RCC 7860 (cell line): ENCODE measurements at places on chromosomes 6 and 20.

DNA sequence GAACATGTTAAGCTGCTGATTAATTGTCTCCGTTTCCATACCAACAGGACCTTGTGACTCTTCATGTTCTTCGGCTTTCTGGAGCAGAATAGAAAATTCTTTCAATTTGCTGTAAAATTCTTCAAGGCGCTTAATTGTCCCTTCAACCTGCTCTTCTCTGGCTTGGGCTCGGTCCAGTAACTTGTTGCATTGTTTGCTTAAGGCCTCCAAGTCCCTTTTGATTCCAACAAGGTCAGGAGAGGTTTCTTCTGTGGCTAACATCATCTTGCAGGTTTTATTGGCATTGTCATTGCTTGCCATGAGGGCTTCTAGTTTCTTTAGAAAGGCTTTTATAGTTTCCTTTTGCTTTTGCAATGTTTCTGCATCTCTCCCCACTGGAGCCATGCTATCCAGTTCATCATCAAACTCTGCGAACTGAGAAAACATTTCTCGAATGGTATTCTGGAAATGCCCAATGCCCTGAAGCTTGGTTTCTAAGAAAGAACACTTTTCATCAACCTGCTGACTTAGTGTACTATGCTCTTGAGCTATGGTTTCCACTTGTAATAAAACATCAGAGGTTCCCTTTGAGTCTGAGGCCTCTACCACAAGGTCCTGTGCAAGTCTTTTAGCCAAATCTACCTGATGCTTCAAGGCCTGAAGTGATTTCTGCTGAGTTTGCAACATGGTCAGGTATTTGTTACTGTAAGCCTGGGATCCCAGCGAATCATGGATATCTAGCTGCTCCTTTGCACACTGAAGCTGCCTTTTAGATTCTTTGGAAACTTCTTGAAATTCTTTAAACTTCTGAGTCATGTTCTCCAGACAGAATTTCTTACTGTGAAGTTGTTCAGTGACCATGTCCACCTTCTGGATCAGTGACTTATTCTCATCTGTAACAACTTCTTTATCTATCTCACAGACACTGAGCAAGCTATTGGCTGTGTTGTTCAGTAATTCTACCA is 90.2 kb downstream of the DST start:
- DNase-seq, result peak; percentile 54

GRCh38 chr6:50353603-50354002 is 303.9 kb upstream of the DEFB112 start:
- DNase-seq, result no peak

DNA sequence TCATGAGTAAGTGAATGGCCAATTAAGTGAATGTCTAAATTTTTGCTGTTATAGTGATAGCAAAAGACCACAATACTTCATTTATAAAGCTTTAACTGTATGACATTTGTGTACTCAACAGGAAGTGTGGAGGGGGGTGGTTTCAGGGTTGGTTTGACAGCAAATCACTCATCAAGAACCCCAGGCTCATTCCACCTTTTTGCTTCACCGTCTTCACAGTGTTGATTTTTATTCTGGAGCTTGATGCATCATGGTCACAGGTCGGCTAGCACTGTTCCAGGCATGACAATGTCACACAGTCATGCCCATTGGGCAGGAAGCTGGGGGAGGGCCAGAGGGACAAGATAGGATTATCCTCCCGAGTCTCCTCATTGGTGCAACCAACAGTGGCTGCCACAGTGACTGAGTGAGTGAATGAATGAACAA is 75.0 kb downstream of the MDGA1 start:
- peak; percentile 81 for DNase-seq

DNA sequence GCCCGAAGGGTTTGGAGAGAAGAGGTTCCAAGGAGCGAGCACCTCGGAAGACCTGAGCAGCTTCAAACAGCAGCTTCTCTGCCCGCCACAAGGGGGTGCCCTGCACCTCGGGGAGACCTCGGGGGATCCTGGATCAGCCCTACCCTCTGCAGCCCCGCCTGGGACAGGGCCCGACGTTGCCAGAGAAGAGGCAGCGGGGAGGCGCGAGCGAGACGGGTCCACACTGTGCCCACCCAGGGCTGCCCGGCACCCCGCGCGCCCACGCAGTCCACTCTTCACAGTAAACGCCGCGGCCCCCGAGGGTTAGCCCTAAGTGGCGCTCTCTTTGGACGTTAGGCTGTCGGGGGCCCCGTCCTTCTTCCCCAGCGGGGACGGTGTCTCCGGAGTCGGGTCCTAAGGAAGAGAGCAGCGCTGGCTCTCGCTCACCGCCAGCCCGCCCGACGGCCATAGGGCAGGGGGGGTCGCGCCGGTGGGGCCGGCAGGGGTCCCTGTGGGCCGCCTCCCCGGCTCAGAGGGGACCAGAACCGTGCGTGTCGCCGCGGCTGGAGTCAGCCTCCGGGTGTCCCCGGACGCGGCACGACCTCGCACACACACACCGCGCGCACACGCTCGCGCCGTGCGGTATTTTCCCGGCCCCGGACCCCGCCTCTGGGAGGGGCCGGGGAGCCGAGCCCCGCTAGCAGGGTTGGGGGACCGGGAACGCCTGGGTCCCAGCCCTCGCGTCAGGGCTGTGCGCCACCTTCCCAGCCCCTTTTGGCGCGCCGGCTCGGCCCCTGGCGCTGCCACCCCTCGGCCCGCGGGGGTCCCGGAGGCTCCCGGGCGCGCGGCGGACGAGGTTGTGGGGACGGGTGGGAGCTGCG is 929 bp downstream of the CDH22 start:
- peak; percentile 13 for DNase-seq

- peak; percentile 33 for DNase-seq
Observed at GRCh38 chr20:32336918-32337347, 21.2 kb upstream of the ASXL1 start.

DNA sequence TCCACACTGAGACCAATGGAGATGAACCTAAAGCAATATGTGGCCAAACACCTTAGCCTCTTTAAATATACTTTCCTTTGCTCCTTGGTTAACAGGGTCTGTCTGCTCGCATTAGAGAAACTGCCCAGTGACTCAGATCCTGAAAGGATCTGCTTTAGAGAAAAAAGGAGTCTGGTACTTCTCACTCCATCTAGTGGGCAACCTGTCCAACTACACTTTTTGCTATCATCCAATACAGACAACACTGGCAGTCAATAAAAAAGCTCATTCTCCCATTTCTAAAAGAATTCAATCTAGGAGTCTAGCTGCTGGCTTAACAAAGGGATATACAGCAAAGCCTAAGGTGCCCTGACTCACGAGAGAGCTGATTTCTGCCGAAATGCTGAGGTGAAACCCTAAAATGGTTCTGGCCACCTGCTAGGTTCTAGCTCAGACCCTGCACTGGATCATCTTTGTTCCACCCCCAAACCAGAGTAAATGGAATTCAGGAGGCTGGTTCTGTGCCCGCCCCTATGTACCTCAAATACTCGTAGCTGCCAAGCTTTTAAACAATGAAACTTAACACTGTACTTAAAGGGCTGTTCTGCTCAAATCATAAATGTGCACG is 11.5 kb downstream of the GNL1 start:
- DNase-seq, result peak; percentile 65

DNA sequence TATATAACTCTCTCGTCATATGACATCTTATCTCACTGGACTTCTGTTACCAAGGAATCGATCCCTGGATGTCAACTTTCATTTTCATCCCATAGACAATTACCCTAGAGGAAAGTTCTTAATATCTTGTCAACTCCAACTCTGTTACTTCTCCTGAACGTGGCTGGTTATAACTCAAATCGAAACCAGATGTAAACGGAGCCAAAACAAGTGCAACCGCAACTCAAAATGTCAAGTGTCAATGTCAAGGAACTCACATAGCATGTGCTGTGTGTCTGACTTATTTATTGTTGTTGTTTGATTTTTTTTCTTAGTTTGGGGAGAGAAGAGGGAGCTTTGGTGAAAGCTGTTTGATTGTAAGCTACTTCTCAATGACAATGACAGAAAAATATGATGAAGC is 108.6 kb downstream of the VIP start:
- no peak for DNase-seq

DNA sequence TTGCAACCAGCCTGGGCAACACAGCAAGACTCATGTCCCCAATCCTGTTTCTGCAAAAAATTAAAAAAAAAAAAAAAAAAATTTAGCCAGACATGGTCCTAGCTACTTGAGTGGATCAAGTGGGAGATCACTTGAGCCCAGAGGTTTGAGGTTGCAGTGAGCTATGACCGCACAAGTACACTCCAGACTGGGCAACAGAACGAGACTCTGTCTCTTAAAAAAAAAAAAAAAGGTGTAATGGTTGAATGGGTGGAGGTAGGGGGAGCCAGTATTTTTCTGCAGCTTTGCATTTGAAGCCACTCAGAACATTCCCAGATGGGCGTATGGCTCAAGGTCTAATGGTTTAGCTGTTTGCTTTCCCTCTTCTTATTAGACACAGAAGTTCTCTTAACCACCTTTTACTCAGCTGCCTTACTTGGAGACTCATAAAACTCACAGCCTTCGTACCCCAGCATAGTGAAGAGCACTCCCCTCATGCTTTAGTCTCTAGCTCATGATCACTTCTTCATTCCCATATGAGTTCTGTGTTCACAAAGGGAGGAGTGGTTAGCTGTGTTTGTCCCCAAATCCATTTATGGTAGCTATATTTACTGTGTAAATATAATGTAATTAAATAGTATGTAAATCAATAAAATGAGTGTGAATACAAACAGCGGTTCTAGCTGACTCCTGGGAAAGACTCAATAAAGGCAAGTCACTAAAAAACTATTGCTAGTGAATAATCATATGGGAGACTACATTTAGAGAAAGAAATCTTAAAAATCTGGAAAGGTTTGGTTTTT is 9.0 kb downstream of the FKBP1A start:
- DNase-seq, result no peak

DNA sequence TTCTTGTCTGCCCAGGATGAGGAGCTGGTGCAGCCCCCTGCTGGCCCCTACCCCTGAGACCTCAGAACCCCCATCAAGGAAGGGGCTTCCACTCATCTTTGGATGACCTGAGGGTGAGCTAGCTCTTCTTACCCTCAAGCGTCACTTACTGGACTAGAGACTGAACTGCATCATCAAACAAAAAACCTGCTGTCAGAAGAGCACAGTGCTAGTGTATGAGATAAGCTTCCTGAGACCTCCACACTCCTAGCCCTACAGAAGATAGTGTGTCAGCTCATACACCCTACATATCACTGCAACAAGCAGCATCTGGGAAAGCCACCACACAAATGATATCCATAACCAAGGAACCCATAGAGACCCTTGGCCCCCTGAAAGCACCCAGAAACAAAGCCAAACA is 15.0 kb downstream of the SLC22A16 start:
- DNase-seq, result no peak

DNA sequence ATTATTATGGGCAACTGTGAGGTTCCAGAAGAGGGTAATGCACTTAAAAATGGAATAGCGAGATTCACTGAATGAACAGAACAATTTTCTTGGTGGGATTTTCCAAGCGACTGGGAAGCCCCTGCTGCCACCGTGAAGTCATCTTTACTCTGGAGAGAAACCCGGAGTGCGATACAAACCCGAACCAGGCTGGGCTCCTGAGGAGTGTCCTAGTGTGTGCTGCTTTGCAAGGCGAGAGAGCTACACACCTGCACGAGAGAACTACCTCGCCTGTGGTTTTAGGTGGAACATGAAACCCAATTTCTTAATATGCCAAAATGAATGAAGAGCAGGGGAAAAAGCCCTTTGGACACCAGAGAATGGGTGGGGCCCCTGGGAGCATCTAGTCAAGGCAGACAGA is 33.5 kb upstream of the DACT2 start:
- no peak for DNase-seq

DNA sequence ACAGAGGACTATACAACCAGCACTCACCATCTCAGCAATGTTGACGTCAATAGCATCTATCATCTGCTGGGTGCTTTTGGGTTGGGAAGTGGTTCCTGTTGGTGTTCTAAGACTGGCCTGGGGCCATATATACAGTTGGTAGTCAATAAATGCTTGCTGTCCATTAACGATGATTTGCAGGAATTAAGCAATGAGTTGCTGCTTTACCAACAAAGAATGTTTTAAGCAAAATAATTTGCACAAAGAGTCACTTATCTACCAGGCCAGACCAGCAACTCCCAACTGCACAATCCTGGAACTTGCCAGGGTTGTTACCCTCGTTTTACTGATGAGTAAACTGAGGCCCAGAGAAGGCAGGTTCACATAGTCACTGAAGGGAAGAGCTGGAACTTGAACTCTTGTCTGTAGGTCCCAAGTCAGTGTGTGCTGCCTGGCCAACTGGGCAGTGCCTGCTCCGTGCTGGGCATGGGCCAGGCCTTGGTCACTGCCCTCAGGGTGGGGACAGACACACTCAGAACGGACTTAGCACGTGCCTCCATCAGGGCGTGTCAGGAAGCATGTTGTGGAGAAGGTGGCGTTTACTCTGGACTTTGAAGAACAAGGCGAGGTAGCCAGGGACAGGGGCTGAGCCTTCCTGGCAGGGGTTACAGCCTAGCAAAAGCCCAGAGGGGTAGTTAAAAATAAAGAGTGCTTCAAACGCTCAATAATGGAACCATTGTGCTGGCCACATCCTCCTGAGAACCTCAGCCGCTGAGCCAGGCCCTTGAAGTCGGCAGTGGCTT is 2.5 kb upstream of the SRC start:
- no peak for DNase-seq

GRCh38 chr6:4316867-4317400 is 181.6 kb upstream of the ECI2 start:
- peak; percentile 51 for DNase-seq

DNA sequence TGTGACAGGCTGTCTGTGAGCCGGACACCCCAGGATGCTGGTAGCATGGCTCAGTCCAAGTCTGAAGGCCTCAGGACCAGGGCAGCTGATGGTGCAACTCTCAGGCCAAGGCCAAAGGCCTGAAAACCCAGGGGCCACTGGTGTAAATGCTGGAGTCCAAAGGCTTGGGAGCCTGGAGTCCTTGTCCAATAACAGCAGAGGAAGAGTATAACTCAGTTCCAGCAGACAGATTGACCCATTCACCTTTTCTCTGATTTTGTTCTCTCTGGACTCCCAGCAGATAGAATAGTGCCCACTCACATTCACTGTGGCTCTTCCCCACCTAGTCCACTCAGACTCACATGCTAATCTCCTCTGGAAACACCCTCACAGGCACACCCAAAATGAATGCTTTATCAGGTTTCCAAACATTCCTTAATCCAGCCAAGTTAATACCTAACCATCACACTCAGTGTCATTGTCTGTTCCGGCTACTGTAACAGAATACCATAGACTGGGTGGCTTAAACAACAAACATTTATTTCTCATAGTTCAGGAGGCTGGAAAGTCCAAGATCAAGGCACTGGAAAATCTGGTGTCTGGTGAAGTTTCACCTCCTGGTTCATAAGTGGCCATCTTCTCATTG is 5.0 kb upstream of the TRAF3IP2 start:
- no peak for DNase-seq

GRCh38 chr6:53892707-53893106 is 97.9 kb downstream of the LRRC1 start:
- DNase-seq, result no peak

- no peak for DNase-seq
Observed at GRCh38 chr6:71997341-71997740, 111.0 kb downstream of the RIMS1 start.
